AG10803 (cell line): ENCODE measurements at places on chromosomes 5 and 9.

DNA sequence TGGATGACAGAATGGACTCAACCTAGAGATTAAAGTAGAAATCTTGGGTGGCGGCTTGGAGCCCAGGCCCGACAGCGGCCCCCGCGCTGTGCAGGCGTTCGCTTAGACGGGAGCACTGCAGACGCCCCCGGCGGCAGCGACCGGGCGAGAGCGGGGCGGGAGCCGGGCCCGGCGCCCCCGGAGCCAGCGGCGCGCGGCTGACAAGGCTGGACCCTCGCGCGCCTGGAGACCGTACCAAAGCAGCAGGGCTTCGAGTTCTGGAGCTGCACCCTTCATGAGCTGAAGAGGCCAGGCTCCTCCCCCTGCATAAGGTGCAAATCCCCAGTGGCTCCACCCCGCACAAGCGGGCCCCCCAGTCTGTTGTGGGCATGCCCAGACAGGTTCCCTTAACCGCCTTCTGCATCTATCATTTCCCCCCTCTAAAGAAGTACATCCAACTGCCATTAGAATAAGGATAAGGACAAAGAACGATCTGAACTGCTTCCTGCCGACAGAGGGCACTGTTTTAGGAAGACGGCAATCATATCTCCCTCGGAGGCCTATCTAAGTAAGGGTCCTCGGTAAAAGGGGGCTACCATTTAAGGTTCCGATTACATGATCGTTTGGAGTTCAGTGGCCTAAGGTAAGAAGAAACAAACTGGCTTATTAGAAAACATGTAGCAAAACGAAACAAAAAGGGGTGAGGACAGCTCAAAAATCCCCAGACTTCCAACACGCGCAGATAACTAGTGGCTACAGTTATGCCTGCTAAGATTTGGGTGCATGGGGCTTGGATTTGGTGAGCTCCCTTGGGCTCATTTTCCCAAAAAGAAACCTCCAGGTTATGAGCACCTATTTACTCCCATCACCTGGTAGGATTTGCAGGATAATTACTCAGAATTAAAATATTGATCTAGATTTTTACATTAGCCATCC is 66.3 kb downstream of the RGMB start:
- DNase-seq = peak; percentile 8

- peak; percentile 60 for DNase-seq
These were observed 12.3 kb upstream of the MTMR12 start for GRCh38 chr5:32325062-32325461.

DNA sequence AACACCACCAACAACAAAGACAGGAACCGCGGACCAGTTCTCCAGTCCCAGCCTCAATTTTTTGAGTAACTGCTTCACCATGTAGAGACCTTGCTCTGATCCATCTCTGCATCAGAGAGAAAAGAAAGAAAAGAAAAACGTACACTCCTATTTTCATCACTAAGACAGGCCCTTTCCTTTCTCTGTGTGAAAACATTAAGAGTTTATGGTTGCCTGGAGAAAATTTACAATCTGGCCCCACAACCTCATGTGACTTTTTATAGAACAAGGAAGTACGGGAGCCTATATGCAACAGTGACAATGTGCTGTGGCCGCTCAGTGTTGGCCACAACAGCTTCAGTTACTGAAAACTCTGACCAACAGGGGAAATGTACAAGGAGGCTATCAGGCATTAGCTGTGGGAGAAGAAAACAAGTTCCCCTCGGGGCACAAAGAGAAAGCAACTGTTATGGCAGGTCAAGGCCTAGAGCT is 272.9 kb upstream of the PTGER4 start:
- DNase-seq = no peak

DNA sequence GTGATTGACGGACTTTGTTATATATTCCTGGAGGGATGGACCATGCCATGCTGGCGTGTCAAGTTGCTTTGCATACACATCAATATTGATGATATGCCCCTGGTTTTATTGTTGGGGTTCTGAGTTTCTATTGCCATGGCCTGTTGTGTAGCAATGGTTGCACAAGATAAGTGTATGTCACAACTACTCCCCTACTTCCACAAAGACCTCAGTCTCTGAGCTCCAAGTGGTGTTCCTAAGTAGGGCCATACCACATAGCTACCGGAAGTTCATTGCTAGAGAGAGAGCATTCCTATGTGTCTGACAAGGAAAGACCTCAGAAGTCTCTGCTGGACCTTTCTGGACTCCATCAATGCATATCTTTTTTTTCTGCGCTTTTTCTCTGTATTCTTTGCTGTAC is 19.8 kb downstream of the TXNDC8 start:
- no peak for DNase-seq

DNA sequence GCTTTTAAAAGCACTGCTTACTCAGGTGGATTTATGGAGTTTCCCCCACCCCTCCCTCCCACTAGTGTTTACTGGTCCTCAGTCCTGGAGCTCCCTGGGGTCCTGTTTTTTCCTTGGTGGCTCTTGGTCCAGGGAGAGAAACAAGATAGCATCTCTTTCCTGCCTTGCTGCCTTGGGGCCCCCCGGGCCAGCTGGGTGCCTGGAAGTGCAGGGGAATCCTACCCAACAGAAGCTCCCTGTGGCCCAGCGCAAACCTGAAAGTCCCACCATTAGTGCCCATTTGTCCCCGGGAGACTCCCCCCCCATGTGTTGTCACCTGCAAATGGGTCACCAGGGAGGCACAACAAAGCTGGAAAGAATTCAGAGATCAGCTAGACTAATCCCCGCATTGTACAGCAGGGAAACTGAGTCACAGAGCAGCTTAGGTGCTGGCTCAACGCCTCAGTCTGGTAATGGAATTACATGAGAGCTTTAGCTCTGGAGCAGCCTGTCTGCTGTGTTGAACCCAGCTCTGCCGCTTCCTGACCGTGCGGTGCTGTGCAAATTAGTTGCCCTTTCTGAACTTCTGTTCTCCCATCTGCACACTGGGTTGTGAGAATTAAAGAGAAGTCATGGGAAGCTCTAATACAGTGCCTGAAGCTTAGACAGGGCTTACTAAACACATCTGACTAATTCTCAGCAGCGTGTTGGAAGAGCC is 38.2 kb downstream of the DAB2IP start:
- DNase-seq = no peak

DNA sequence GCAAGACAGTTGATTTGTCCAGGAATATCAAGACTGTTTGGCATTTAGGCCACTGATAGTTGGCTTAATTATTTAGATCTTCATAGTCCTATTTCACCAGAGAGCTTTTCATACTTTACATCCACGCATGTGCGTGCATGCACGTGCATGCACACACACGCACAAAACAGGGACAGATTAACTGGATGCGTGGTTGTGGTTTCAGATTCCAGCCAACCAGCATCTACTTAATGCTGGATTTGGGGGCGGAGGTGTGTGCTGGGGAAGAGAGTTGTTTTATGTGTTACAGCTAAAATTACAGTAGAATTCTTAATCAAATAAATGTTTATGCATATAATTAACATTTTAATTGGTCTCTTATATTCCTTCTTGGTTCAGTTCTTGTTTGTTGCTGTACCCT is 7.3 kb downstream of the RNF14 start:
- DNase-seq = no peak

DNA sequence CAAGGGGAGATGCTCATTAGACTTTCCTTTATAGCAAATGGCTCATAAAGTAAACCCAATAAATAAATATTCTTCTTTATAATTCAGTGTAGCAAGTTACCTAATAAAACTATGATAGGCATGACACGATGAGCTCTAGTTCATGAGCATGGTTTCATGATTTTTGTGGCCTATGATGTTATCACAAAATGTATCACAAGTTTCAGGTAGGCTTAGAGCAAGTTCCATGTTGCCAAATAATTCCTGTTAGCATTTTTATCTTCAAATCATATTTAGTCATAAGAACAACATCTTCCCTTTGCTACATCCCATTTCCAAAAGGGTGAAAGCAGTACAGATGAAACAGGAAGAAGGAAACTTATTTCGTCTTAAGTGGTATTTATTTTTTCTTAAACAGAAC is 200.2 kb downstream of the ENC1 start:
- no peak for DNase-seq

- DNase-seq = peak; percentile 49
These were observed 55.4 kb downstream of the FOXI1 start for GRCh38 chr5:170161069-170161468.

DNA sequence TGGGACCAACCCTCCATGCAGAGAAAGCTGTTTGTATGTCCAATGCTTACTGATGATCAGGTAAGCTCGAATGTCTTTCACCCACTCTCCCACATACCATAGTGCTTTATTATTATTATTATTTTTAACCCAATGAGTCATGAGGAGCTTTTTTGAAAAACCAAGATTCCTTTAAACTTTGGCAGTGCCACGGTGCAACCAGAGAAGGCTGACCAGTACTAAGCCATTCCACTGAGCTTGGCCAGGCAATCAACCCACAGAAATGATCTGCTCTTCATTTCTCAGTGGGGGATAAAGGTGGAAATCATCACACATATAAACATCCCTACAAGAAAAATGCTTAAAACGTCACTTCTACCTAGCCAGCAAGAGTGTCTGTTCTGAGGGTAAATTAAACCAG is 35.5 kb downstream of the JAKMIP2 start:
- no peak for DNase-seq

- no peak for DNase-seq
These were observed 170.5 kb downstream of the RGS3 start for GRCh38 chr9:113633782-113634595.

GRCh38 chr5:140553657-140554056 is 3.6 kb downstream of the SRA1 start:
- DNase-seq = no peak

DNA sequence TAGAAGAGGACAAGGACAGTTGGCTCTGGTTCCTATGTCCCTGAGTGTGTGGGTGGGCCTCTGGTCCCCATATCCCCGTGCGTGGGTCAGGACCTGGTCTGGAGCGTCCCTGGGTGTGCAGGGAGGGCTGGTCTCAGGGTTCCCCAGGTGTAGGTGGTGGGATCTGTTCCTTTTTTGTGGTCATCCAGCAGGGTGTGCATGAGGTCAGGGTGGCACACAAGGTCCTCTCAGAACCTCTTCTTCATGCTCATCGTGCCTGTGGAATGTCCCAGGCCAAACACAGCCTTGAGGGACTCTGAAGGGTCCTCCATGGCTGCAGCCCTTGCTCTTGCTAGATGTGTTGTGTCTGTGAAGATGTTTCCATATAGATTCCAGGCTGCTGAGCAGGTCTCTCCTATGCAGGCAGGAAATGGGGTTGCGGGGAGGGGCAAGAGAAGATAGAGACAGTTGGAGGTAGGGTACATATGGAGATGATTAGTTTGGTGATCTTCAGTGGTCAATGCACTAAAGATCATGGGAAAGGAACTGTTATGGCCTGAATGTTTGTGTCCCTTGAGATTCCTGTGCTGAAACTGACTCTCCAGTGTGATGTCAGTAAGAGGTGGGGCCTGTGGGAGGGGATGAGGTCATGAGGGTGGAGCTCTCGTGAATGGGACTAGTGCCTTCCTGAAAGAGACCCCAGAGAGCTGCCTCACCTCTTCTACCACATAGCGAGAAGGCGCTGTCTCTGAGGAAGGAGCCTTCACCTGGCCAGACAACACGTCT is 53.1 kb downstream of the NXNL2 start:
- peak; percentile 36 for DNase-seq

DNA sequence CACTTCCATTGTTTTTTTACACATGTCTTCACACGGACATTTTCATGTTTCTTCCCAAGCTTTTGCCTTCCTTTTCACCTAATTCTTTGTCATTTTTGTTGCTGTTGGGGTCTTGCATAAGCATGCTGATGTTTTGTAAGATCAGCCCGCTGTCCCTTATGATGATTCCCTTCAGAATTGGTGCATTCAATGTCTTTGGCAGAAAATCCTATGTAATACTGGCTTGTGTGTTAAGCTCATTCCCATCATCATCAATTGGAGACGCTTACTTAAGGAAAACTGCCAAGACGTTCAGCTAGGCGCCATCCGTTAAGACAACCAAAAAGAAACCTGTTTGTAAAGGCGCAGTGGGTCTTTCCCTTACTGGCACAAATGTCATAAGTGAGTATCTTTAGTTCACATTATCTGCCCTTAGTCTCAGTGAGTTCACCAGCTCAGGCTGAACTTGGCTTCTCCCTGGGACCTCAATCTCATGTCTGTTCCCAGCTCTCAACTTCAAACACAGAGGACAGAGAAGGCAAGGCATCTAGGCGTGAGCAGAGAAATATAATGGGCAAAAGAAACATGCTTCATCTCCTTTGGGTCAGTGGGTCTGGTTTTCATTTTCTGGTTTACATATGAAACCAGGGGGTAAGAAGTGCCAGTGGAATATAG is 97.9 kb downstream of the EFNA5 start:
- no peak for DNase-seq

GRCh38 chr9:126357074-126357473 is 30.4 kb downstream of the MVB12B start:
- no peak for DNase-seq

GRCh38 chr5:137604348-137605095 is 105.4 kb upstream of the SPOCK1 start:
- no peak for DNase-seq

GRCh38 chr5:54760182-54760935 is 225.0 kb downstream of the ESM1 start:
- DNase-seq = peak; percentile 74

DNA sequence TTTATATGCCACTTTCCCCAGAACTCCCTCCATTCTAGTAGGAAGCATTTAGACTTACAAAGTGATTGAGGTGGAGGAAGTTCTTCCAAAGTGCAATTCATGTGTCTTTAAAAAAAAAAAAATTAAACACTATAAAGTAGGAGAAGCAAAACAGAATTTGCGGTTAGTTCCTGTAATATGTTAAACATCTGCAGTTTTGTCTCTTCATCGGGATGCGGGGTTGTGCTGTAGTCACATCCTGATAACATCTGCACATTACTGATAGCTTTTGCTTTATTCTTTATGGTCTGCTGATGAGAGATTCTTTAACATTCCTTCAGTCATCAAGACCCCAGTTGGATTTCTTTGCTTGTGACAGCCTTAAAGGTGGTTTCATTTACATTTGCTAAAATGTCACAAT is 694.3 kb downstream of the NR2F1-AS1 start:
- DNase-seq = no peak

- no peak for DNase-seq
These were observed 50.4 kb upstream of the APC start for GRCh38 chr5:112687306-112687705.

- DNase-seq = no peak
These were observed 795.7 kb upstream of the ACO1 start for GRCh38 chr9:31588756-31589155.

- DNase-seq = no peak
These were observed 13.7 kb upstream of the PPP2R2B start for GRCh38 chr5:146892231-146892630.

DNA sequence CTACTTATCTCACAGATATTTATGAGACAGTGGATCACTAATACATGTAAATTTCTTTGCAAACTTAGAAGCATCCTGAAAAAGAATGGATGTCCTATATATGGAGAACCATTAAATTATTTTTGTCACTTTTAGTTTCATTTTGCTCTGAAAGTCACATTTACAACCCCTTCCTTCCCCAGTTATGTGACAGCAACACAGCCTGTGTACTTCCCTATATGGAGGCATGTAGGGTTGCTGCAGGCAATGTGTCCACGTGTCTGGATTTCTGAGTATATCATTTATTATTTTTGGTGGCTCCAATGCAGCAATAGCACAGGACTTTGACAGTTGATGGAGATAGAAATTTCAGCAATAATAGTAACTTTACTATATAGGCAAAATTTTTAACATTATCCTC is 156.4 kb downstream of the ST8SIA4 start:
- no peak for DNase-seq
